NCI-H2081 (cell line): ENCODE measurements at places on chromosomes 13 and 19.

DNA sequence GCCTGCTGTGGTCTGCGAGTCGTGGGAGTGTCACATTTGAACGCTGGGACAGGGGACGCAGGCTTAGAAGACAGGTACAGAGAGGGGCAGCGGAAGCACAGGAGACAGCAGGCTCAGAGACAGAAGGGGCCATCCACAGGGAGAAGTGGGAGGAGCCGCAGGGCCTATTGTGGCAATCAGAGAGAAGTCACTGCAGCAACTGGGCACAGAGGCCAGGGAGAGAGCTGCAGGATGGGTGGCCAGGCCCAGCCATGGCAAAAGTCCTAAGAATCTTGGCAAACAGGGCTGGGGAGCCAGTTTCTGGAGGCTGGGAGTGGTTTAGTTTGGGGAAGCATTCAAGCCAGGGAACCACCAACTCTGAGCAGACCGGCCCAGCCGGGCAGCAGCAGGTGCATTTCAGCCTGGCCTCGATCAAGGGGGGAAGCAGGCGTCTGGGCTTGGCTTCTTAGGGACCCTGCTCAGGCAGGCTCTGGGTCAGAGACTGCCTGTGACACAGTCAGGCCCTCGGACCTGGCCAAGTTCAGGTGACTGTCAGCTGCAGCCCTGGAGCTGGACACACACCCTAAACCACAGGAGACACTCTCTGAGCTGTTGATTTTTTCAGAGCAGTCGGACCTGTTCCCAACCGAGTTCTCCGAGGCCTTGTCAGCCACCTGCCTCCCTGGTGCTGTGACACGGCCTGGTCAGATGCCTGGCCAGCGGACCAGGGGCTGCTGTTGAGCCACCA lies 11.8 kb downstream of the SH3GL1 start:
- no peak for DNase-seq

- no peak for DNase-seq
Measured at GRCh38 chr19:3136684-3137055, 837 bp downstream of the GNA15 start.

GRCh38 chr13:112748947-112749735 lies 59.3 kb downstream of the ATP11A start:
- no peak for DNase-seq

- no peak for DNase-seq
Measured at GRCh38 chr13:96193728-96194310, 103.9 kb downstream of the HS6ST3 start.

- DNase-seq, result no peak
Measured at GRCh38 chr13:98068521-98068920, 74.4 kb upstream of the FARP1 start.

DNA sequence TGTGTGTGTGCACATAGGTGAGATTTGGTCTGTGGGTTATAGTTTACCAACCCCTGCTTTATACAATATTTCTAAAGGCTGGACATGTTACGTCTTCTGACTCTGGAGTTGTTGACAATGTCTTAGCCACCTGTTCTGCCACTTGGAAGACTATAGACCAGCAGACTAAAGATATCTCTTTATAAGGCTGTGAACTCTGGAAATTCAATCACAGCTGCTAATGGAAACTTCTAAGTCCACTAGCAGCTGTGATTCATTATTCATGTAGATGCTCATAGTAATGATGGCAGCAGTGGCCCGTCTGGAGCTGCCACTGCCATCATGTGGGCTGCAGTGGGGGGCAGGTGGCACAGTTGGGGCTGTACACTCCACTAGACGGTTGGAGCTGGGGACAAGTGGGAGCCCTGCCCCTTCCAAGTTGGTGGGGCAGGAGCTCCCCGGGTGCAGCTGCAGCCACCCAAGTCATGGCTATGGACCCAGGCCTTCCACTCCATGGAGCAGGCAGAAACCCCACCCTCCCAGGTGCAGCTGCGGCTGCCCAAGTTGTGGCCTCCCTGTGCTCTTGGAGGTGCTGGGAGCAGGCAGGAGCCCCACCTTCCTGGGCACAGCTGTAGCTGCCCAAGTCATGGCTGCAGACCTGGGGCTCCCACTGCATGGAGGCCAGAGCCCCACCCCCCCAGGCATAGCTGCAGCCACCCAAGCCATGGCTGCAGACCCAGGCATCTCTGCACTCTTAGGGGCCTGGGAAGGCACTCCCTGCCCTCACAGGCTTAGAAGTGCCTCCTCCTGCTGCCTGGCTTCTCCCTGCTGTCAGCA lies 8.8 kb downstream of the IGFL4 start:
- DNase-seq, result no peak

GRCh38 chr13:30976025-30976424 lies 43.6 kb downstream of the TEX26 start:
- no peak for DNase-seq

DNA sequence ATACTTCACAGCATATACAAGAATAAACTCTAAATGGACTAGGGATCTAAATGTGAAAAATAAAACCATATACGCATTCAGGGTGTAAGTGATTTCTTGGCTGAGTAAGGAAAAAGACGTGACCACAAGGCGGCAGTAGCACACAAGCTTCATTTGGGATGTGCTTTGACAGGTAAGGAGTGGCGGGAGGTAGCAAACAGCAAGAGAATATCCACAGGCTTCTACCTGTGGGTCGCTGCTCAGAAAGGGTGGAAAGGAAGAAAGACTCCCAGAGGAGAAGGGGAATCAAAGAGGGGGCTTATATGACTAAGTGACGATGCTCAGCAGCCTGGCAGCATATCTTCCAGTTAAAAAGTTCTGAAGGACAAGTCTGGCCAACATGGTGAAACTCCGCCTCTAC lies 2.5 kb upstream of the ZNF121 start:
- DNase-seq, result peak; percentile 59

GRCh38 chr13:52195401-52195837 lies 36.0 kb upstream of the NEK3 start:
- no peak for DNase-seq

GRCh38 chr19:39814595-39814994 lies 19.4 kb downstream of the DYRK1B start:
- DNase-seq, result no peak

GRCh38 chr13:73138638-73139491 lies 80.1 kb downstream of the KLF5 start:
- peak; percentile 1 for DNase-seq

DNA sequence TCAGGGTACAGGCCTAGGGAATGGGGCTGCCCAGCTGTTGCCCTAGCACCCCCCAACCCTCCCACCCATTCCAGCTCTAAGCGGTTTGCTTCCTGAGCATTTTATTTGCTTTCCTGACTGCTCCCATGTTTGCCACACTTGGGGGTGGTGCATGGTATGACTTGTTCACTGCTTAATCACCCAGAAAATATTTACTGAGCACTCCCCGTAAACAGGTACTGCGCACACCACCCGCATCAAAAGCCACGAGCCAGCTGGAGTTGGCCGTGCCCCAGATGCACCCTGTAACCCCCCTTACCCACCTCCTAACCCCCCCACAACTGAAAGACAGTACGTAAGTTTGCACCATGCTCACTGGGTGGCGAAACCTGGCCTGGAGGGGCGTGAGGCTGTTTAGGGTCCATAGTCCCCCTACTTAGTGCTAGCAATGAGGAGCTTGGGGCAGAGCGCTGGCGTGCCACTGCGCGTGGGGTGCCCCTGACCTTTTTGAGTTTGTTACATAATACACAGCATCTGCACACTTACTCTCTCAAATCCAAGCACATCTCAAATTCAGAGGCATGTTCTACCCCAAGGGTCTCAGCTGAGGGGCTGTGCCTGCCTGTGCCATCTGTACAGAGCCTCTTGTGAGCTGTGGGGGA lies 29.8 kb downstream of the DPF1 start:
- no peak for DNase-seq

- DNase-seq, result no peak
Measured at GRCh38 chr19:32842061-32842460, 27.5 kb downstream of the SLC7A9 start.

- DNase-seq, result no peak
Measured at GRCh38 chr13:37685206-37685605, 86.6 kb upstream of the POSTN start.

- no peak for DNase-seq
Measured at GRCh38 chr19:29372091-29372415, 153.7 kb upstream of the VSTM2B start.

- DNase-seq, result no peak
Measured at GRCh38 chr13:112894673-112895481, 74.1 kb upstream of the MCF2L start.

DNA sequence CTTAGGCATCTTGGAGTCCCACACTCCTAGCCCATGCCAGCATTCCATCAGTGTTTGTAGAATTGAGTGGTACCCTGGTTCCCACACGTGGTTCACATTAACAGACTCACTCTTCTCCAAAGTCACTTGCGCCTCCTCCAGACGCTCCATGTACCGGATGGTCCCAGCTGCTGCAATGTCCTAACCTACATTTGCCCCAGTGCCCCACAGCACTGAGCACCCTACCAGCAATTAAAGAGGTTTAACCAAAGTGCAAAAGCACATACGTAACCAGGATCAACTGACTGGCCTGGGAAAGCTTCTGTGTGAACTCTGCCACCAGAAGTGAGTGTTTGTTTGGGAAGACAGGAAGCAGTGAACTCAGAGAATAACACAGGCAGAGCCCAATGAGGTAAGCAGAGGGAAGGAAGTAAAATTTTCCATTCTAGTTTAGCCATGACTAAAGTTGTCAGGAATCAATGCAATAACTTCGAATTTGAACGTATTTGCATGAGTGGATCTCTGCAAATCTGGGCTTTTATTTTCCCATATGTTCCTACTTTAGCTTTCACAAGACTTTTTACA lies 7.3 kb upstream of the MEDAG start:
- no peak for DNase-seq

DNA sequence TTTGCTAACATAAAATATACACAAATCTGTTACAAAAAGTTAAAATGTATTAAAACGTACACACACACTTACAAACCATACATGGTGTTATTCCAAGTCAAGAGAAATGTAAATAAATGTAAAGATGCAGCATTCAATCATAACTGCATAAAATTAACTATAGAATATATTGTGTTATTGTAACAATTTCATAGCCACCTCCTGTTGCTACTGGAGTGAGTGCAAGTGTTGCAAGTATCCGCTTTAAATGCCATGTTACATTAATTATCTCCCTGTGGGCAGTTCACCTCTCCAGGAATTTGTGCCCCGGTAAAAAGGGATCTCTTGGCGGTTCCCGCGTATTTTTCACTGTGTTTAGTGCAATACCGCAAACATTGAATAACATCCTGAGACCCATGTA lies 3.5 kb upstream of the INSR start:
- no peak for DNase-seq

DNA sequence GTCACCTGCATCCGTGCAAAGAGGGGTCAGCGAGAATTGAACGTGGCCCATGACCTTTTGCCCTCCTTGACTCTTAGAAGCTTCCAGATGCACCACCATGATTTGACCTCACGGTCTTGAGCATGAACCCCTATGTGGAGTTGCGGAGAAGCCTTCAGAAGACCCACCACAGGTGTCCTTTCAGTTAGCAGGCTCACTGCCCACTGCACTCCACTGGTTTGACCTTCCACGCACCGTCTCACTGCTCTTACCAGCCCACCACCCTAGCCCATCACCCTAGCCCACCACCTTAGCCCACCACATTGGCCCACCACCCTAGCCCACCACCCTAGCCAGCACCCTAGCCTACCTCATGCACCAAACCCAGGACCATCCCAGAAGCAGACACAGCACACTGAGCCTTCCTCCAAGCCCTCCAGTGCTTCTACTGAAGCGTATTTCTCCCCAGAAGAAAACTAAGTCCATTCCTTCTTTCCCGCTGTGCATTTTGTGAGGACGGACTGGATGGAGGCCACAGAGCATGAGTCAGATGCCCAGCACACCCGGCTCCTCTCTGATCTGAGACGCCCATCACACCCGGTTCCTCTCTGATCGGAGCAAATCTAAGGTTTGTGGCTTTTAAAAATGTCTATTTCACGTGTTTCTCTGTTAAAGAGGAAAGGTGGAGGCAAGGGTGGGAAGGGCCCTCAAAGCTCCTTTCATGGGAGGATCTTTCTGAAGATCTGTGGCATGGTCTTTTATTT lies 45.8 kb downstream of the SOX1 start:
- DNase-seq, result no peak

- no peak for DNase-seq
Measured at GRCh38 chr19:11278670-11279069, 16.3 kb upstream of the DOCK6 start.
